ENCODE measurements at places on chromosomes 11 and 22.

DNA sequence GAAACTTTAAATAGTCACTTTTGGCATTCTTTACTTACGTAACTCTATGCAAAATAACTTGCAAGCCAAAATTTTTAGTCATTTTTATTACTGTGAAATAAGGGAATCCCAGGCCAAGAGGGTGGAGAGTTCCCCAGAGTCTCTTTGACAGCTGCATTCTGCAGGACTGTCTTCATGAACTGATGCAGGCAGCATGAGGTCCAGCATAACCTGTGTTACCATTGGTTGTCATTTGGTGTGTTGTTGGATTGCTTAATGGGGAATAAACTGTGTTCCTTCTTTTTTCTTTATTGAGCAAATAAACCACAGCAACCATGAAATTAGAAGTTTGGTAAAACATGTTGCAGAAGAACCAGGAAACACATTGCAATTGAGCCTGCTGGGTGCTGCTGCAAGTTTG is 24.6 kb downstream of the MMP27 start:
- DNase-seq: no peak

DNA sequence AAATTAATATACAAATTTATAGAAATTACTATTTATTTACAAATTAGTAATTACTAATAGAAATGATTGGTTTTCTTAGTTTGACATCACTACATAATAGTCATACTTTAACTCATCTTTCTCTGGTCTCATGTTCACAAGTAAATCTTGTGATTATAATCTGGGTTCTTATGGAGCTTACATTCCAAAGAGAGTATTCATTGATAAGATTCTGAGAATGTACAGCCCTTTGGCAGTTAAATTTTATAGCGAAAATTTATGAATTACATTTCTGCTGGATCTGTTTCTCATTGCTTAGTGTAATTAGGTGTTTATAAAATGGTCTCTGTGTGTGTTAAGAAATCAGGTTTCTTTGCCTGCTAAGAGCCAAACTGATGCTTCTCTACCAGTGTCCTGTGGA is 175.2 kb downstream of the TMEM135 start:
- no peak for DNase-seq

DNA sequence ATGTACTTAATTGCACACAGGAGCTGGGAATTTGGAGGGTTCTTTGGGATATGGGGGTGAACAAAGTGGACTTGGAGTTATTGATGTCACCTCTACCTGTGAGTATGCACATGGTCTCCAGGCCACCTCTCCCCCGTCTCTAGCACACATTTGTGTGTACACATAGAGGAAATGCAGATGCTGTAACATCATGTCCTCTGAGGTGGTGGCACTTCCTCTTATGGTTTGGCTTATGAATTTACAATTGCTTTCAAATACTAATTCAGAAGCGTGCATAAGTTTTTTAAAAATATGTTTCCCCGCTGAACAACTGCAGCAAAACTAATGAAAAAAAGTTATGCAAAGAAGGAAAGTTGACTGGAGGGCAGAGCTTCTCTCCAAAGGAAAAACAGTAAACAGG is 152.0 kb upstream of the TENM4 start:
- no peak for DNase-seq

DNA sequence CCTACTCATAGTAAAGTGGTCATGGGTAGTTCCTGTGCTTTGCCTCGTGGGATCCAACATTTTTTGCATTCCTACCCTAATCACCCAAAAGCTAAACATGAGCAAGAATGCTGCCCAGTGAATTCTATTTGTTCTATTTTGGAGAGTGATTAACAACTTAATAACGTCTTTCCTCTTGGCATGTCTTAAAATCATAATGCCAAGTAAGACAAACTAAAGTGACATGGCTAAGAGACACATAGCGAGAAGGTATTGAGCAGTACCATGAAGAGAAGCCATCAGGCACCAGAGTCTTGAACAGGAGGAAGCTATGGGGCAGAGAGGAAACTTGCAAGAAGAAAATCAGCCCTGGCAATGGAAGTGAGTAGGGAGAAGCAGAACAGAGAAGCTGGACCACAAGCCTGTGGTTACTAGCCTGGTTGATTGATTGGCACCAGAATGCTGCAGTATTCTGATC is 32.0 kb downstream of the EXPH5 start:
- DNase-seq: no peak

GRCh38 chr22:36727927-36728488 is 24.5 kb upstream of the CACNG2 start:
- peak; percentile 13 for DNase-seq

DNA sequence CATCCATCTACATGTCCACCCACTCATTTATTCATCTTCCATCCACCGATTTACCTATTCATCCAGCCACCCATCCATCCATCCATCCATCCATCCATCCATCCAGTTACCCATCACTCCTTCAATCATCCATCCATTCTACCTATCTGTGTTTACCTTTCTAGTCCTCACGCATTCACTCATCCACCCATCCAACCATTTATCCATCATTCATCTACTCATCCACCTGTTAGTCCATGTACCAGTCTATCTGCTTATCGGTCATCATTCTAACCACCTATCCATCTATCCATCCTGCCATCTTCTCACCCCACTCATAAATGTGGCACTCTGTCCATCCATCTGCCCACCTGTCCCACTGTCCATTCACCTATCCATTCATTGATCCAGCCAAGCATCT is 21.9 kb upstream of the MYEOV start:
- no peak for DNase-seq

DNA sequence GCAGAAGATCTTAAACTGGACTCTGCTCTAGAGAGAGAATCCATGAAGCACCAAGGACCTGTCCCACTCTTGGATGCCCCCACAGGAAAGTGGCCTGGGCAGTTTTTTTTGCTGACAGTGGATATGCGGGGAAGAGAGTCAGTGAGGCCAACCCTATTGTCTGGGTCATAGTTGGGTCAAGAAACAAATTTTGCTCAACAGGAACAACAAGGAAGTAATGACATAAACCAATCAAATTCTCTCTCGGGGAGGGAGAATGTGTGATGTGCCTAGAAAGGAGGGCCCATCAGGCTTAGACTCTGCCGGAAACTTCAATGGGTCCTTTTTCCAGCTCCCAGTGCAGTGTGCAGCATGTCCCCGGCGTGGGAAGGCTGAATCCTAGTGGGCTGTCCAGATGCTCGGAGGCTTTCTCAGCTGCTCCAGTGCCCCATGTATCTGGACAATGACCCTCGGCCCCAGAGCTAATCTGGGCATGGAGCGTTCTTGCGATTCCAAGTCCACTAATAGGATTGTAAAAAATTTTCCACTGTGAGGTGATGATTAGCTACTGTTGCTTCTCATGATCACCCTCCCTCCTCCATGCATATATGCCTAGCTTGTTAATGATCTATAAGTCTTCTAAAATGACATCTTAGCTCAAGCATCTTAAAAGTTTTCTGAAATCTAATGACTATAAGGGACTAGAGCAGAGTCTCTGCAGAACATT is 101.0 kb downstream of the SNX19 start:
- no peak for DNase-seq

- DNase-seq: no peak
These were observed 35.5 kb downstream of the ACO2 start for GRCh38 chr22:41504397-41504796.

- DNase-seq: no peak
These were observed 3.4 kb upstream of the SIDT2 start for GRCh38 chr11:117175104-117175503.

- no peak for DNase-seq
These were observed 689 bp upstream of the TMEM126A start for GRCh38 chr11:85647078-85647477.

- DNase-seq: no peak
These were observed 3.3 kb upstream of the KCNJ11 start for GRCh38 chr11:17391493-17392355.

DNA sequence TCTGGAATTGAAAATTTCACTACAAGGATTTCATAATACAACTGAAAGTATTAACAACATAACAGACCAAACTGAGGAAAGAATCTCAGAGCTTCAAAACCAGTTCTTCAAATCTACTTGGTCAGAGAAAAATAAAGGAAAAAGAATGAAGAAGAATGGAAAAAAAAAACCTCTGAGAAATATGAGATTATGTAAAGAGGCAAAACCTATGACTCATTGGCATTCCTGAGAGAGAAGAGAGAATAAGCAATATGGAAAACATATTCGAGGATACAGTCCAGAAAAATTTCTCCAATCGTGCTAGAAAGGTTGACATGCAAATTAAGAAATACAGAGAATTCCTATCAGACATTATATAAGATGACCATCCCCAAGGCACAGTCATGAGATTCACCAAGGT is 23.4 kb upstream of the GPR83 start:
- no peak for DNase-seq

DNA sequence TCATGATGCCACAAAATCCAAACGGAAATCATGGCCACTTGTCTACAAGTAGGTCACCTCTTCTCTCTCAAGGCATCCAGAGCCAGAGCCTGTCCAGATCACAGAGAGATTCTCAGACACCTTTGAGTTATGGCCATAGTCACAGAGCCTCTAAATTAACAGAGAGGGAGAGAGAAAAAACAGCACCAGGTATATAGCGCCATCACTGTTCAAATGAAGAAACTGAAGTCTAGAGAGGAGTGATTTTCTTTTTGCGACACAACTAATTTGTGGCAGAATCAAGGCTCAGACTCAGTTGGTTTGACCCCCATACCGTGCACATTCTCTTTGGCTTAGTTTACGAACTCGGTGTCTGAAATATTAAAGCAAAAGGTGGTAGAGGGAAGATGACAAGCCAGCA is 512.9 kb downstream of the NTM start:
- DNase-seq: no peak

GRCh38 chr11:45614196-45614828 is 51.1 kb downstream of the CHST1 start:
- DNase-seq: no peak

DNA sequence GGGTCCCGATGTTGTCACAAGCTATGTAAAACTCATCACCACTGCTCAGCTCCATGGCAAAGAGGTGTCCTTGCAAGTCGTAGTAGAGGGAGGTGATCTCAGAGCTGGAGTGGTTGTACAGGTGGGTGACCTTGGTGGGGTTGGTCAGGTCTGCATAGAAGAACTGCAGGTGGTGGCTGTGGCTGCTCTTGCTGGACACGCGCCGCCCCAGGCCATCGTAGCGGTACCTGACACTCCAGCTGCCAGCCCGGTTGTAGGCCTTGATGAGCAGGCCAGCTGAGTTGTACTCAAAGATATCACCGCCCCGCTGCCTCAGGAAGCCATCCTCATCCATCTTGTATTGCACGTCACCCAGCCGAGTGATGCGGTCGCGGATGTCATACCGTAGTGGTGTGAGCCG is 94.6 kb upstream of the NARS2 start:
- DNase-seq: no peak

- no peak for DNase-seq
These were observed 19.3 kb downstream of the POLR3H start for GRCh38 chr22:41524809-41525449.

- no peak for DNase-seq
These were observed 17.9 kb downstream of the CLNS1A start for GRCh38 chr11:77619576-77620198.

- no peak for DNase-seq
These were observed 31.6 kb upstream of the KCNQ1OT1 start for GRCh38 chr11:2731130-2732125.

GRCh38 chr22:50531546-50531961 is 1.7 kb upstream of the TYMP start:
- no peak for DNase-seq

- no peak for DNase-seq
These were observed 552.8 kb downstream of the BRD1 start for GRCh38 chr22:49274754-49275380.

DNA sequence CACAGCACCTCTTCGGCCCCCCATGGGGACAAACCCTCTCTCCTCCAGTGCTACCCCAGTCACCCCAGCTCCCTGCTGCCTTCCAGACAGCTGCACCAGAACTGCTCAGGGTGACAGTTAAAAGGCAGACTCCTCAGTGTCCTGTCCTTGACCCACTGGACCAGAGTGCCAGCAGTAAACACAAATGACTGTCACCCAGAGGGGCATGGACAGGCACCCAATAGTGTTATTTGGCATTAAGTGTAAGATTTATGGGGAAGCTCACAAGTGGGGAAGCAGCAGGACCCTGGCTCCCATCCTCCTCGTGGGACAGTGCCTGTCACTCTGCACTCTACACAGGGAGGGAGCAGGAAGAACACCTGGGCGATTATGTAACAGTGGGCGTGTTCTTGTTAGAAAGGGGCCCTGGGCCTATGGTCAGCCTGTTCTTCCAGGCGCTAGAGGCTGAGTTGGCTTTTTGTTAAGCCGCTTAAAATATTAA is 5.0 kb downstream of the RPS19BP1 start:
- DNase-seq: peak; percentile 48

- DNase-seq: no peak
These were observed 24.3 kb upstream of the VWA5A start for GRCh38 chr11:124090996-124091395.

- no peak for DNase-seq
These were observed 71.8 kb downstream of the CTTN start for GRCh38 chr11:70470127-70470526.

- DNase-seq: no peak
These were observed 1.5 kb downstream of the TNNT3 start for GRCh38 chr11:1920909-1921573.

DNA sequence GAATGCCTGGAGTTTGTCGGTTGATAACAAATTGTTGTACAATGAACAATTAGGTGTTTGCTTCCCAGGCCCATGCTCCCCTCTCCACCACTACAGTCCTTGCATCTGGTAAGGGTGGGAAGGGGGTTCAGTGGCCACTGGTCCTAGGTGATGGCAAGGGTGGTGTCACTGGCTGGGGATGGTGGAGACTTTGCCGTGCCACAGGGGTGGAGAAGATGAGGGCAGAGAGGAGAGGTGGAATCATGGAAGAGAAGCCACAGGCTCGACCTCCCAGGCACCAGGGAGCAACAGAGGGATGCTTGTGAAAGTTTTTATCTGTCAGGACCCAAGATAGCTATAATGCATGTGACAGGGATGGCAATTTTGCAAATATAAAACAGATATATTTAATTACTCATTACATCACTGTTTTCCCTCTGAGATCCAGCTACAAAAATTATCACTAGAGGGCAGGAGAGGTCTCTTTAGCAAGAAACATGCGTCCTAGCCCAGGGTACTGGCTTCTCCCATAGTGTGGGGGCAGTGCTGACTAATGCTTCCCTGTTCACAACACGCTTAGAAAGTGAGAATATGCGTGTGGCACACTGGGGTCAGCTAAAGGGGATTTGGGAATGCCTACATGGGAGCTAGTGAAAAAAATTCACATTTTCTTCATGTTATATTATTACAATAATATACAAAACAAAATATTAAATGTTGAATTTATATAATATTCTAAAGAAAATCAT is 49.0 kb upstream of the AMPD3 start:
- peak; percentile 74 for DNase-seq

- DNase-seq: no peak
These were observed 1.5 kb downstream of the EMID1 start for GRCh38 chr22:29207243-29207550.

- no peak for DNase-seq
These were observed 878.2 kb downstream of the NTM start for GRCh38 chr11:132248580-132248979.

DNA sequence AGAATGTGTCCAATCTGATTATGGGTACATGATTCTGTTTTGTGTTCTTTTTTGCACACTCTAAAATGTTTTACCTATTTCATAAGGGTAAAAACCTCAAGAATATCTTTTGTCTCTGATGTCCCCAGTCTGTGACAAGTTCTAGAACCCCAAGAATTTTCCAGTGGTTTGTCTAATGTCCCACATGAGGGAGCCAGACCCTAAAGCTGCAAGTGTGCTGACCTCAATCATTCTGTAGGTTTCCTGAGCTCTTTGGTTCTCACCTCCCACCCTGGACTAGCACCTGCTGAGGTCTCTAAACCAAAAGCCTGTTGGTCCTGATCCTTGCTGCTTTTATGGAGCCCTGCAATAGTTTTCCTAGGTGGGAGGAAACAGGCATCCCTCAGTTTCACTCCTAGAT is 149.8 kb upstream of the MPPED2 start:
- no peak for DNase-seq

GRCh38 chr11:103272876-103273275 is 163.7 kb downstream of the DYNC2H1 start:
- no peak for DNase-seq
